Activated gamma-delta T cell treated with Interleukin-2 at 50 U/mL for 16 hours (primary cell): ENCODE measurements at places on chromosomes 12 and 14.

DNA sequence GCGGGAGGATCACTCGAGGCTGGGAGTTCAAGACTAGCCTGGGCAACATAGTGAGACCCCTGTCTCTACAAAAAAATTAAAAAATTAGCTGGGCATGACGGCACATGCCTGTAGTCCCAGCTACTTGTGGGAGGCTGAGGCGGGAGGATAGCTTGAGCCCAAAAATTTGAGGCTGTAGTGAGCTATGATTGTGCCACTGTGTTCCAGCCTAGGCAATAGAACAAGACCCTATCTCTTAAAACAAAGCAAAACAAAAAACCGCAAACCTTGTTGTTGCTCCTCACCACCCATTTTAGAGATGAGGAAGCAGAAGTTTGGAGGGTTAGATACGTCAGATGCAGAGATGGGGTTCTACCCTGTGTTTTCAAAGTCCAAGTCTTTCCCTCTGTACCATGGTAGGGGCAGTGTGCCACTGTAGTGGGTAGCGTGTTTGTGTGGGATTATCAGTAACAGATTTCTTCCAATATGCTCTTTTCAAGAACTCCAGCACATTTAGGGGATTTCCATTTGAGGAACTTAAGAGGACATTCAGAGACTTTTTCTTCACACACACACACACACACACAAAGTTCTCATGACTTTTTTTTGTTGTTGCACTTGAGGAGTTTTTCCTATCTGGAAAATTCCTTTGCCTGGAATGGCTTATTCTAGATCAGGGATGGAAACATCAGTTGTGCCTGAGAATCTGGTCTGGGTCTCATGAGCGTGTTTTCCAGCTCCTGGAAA, 186.5 kb downstream of the CHST11 start:
- no peak for DNase-seq

- peak; percentile 71 for DNase-seq
Observed at GRCh38 chr12:64610660-64611340, 505 bp downstream of the RASSF3 start.

DNA sequence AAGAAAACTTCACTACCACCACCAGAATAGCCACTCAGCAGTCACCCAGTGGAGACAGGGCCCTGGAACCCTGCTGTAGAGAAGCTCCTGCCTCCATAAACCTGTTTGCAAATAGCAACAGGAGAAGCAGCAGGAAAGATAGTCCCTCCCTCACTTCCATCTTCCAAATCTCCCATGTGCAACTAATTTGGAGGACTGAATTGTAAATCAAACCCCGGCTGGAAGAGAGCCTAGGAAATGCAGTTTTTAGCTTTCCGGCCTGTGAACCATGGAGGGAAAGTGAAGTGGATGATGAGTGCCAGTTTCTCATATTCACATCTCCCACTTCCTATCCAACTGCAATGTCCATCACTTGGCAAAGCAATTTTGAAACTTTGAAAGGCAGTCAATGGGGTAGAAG, 167.2 kb upstream of the FRMD6 start:
- DNase-seq = no peak

DNA sequence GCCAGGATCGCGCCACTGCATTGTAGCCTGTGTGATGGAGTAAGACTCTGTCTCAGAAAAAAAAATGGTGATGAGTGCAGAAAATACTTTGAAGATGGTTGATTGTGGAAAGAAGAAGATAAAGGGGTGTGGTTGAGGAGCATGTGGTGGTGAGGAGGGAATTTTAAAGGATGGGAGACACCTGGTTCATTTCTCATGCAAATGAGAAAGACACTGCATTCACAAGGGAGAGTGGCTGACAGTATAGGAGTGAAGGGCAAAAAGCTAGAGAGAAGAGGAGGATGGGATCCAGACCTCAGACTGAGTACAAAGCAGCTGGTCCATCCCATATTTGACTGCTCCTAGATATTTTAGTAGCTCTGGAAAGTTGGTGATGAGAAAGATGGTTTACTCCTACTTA, 206.0 kb downstream of the SNAPC1 start:
- DNase-seq = no peak

GRCh38 chr14:81710232-81710845, 176.7 kb upstream of the SEL1L start:
- no peak for DNase-seq

- DNase-seq = no peak
Observed at GRCh38 chr12:65885716-65886115, 61.4 kb downstream of the HMGA2 start.

- no peak for DNase-seq
Observed at GRCh38 chr12:122795807-122796206, 21.4 kb downstream of the CCDC62 start.

- DNase-seq = no peak
Observed at GRCh38 chr14:102827716-102828115, 50.5 kb downstream of the TRAF3 start.

- DNase-seq = no peak
Observed at GRCh38 chr14:87628129-87628528, 364.9 kb downstream of the GALC start.

GRCh38 chr14:71488703-71489191, 443.5 kb upstream of the RGS6 start:
- DNase-seq = no peak

DNA sequence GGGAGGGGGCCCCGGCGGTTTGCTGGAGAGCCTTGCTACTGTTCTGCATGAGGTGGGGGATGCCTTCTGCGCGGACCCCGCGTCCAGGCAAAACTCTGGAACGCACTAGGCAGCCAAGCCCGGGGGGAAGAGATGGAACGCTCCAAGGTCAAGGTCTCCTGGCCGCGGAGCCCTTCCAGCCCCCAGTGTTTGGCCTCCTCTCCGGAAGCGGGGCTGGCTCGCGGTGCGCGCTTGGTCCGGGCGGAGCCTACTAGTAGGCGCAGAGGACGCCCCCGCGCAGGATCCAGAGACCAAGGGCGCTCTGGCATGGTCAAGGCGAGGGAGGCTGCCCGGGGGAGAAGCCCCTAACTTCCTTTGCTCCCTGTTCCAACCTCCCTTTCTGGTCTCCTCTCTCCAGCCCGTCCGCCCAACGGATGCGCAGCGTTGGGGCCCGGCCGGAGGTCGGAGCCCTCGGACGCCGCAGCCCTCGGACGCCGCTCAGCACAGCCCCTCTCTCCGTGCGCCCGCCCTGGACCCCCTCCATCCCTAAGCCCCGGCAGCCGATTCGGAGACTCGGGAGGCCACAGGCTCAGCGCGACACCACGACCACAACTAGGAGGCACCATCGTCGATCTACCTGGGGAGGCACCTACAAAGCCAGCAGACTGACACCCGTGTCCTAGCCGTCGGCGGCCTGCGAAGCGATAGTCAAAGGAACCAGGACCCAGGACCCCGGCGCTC, 669 bp upstream of the KCNK13 start:
- DNase-seq = no peak

DNA sequence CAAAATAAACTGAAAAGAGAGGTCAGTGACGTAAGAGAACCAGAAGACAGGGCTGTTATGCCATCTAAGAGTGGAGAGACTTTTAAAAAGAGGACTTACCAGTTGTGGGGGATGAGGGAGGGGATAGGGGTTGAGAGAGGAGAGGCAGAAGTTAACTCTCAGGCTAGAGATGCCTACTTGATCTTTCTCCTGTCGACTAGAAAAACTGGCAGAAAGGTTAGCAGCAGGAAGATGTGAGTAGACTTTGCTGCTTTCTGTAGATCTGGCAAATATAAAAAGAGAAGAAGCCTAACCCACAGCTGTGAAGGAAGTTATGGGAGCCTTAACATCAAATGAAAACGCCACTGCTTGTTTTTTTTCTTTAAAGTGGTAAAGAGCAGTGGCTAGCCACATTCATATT, 10.7 kb downstream of the CREBL2 start:
- no peak for DNase-seq

DNA sequence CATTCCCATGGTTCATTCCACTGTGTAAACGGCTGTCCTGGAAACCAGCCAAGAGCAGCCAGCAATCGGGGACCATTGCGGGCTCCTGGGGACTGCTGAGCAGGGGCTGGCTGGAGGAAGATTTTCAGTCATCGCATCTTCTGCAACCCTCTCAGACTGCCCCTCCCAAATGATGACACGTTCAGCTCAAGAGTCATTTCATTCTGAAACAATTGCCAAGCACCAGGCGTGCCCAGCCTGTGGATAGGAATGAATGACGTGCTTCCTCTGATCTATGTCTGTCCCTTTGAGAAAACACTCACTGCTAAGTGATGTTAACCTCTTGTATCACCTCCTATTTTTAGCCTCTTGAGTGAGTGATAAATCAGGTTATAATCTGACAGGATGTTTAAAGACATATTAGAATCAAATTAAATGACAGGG, 62.0 kb downstream of the NDUFA12 start:
- peak; percentile 25 for DNase-seq

GRCh38 chr14:29442696-29443095, 485.0 kb downstream of the PRKD1 start:
- DNase-seq = no peak

GRCh38 chr12:115118177-115118724, 434.3 kb upstream of the TBX3 start:
- no peak for DNase-seq

DNA sequence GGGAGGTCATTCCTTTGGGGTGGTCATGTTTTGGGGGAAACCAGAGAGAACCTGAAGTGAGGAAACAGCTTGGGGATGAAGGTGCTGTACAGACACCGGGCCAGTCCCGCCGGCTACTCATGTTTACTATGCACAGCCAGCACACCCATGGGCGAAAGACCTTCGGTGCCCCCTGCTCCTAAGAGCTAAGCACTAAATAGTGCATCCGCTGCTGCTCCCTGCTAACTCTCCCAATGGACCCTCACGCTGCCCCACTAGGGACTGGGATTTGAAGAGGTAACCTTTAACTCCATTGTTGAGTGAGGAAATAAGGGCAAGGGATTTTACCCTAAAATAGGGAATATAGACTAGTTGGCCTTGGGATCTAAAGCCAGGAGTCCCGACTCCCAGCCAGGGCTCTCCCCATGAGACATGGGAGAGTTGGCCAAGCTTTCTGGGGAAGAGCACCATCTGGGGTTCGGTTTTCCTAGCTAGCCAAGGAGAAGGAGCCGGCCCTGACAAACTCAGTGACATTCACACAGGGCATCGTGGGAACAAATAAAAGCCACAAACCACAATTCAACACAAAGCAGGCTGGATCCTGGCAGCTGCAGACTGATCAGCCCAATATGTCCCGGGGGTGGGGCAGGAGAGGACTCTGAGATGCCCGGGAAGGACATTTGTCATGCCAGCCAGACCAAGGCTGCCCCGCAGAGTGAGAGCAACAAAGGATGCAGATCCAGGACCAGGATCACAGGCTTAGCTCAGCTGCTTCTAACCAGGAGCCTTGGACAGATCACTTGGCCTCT, 91.7 kb downstream of the SINHCAF start:
- no peak for DNase-seq

GRCh38 chr14:99768381-99768780, 24.8 kb upstream of the EML1 start:
- DNase-seq = no peak

GRCh38 chr12:48980953-48981756, 3.0 kb downstream of the WNT1 start:
- DNase-seq = peak; percentile 36

DNA sequence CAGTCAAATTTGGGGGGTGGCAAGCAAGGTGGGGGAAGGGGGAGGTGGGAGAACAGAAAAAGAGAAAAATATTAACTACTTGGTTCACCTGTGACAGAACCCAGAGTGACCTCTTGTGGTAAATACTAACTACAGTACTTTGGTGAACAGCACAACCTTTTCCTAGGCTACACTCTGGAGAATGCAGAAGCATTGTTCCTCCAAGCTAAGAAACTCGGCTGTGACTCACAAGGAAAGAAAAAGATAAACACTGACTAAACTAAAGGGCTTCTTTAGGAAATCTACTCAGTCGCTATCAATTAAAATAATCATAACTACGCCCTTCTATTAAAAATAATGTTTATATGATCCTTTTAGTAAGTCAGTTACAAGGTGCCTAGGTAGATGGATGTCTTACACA, 5.4 kb downstream of the KCNH5 start:
- DNase-seq = no peak

GRCh38 chr14:90518941-90519256, 122.1 kb downstream of the CALM1 start:
- peak; percentile 42 for DNase-seq

- no peak for DNase-seq
Observed at GRCh38 chr14:29681316-29681715, 246.3 kb downstream of the PRKD1 start.

- no peak for DNase-seq
Observed at GRCh38 chr14:23565626-23566025, 2.0 kb downstream of the AP1G2 start.

DNA sequence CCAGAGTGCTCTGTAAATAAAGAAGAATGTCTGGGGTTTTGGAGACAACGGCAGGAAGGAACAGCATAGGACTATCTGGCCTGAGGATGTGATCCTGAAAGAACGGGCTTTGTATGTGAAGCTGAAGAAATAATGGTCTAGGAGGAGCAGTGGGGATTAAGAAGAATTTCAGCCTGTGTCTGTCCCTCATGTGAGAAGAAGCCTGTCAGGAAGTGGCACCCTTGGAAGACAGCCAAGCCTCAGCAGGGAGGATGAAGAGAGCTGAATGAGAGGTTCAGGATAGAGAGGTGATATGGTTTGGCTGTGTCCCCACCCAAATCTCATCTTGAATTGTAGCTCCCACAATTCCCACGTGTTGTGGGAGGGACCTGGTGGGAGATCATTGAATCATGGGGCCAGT, 56.9 kb upstream of the TCL1A start:
- no peak for DNase-seq

GRCh38 chr12:46492471-46493085, 120.0 kb upstream of the SLC38A2 start:
- no peak for DNase-seq

- DNase-seq = no peak
Observed at GRCh38 chr12:132428936-132429601, 60.9 kb upstream of the FBRSL1 start.

DNA sequence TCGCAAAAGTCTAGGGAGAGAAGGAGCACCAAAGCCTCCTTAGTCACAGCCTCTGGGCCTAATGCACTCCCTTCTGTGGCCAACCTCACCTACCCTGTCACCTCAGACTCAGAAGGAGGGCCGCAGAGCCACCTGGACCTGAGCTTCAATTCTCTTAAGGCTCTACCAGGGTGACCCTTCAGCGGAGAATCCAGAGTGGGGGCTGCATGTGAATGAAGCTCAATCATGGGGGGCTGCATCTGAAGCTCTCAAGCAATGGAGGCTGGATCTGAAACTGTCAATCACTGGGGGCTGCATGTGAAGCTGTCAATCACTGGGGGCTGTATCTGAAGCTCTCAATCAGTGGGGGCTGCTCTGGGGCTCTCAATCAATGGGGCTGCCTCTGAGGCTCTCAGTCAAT, 43.1 kb upstream of the EIF5 start:
- DNase-seq = no peak
